DMS79 (cell line): ENCODE measurements at places on chromosomes 16 and 17.

DNA sequence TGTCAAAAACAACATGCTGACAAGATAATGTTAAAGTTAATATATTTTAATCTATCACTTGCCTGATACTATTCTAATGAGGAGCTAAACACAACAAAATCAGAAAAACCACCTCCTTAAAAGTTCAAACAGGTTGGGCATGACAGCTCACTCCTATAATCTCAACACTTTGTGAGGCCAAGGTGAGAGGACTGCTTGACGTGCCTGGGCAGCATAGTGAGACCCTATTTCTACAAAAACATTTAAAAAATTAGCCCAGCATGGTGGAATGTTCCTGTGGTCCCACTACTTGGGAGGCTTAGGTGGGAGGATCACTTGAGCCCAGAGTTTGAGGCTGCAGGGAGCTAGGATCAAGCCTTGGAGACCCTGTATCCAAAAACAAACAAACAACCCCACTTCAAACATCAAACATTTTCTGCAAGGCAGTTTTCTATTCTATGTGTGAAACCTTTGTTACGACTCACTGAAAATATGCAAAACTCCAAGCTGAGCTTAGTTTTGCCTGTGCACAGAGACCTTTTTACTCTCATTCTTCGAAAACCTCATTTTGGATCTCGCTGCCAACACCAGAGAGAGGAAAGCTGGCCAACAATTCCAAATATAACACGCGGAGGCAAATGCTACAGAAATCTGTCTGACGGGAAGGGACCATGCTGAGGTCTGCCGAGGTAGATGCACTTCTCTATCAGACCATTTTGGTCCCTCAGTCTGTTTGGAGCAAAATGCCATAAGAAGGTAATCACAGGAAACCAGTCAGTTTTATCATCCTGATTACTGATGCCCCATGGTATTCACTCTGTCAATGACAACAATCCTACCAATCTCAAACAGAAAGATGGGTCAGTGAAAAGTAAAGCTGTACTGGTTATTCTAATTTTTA is 6.2 kb downstream of the PHF12 start:
- no peak for DNase-seq

DNA sequence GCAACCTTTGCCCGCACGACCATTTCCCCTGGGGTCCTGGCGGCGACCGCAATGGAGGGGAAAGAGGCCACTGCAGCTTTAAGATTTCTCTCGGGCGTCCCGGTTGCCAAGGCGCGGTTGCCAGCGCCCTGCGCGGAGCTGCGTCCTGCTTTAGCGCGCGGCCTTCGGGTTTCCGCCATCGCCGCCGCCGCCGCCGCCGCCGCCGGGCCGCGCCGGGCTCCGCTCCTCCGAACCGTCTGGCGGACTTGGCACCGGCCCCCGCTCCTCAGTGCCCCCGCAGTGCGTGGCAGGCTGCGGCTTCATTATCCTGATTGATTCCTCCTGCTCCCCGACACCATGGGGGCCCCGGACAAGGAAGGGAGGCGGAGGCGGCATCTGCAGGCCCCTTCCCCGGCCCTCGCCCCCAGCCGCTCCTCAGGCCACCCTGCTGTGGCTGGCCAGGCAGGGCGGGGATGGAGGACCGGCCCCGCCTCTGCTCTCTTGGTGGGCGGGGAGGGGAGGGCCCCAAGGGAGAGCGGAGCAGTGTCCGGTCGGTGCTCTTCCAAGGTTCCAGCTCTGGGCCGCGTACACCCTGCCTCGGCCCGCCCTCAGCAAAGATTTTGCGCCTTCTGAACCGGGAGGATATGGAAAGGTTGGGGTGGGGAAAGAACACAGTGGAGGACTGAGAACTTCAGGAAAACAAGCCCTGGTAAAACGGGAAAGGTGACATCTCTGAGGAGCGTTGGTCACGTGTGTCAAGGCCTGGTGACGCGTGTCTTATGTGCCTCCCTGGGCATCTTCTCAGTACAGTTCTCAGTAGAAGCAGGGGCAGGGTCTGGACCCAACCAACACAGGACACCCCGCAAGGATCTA is 34.0 kb downstream of the NEUROD2 start:
- DNase-seq, result peak; percentile 17

- DNase-seq, result no peak
These were observed 11.5 kb upstream of the UMOD start for GRCh38 chr16:20364051-20364450.

DNA sequence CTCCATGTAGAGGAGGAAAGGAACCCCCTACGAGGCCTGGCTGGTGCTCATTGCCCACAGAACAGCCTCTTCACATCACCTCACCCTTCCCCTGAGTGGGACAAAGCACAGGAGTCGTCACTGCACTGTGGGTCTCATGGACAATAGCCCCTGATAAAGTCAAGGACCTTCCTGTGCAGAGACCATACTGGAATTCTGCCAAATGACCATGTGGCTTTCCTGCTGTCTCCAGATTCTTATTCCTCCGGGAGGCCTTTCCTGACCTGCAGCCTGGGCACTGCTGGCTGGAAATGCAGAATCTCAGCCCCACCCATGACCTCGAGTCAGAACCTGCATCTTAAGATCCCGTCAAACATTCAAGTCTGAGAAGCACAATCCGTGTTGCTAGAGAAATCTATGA is 60.5 kb upstream of the ERN1 start:
- DNase-seq, result peak; percentile 13
